ENCODE measurements at places on chromosomes 5 and 9.

- H3K27me3 ChIP-seq: no peaks in the 10 kb centered on the region
- no peak overlapping the region for H3K4me3 ChIP-seq
- H3K36me3 ChIP-seq: no peaks in the 10 kb centered on the region
- H3K4me1 ChIP-seq: no peaks in the 10 kb centered on the region
Observed at GRCh38 chr5:165055476-165055875, 1550.1 kb downstream of the MAT2B start.

- H3K4me1 ChIP-seq: peaks cover 2% of the 10 kb centered on the region
- H3K27ac ChIP-seq: no peak overlapping the region
- no peak for DNase-seq
- no peak overlapping the region for H3K4me3 ChIP-seq
Observed at GRCh38 chr9:134635351-134636148, 6.1 kb upstream of the COL5A1 start.

DNA sequence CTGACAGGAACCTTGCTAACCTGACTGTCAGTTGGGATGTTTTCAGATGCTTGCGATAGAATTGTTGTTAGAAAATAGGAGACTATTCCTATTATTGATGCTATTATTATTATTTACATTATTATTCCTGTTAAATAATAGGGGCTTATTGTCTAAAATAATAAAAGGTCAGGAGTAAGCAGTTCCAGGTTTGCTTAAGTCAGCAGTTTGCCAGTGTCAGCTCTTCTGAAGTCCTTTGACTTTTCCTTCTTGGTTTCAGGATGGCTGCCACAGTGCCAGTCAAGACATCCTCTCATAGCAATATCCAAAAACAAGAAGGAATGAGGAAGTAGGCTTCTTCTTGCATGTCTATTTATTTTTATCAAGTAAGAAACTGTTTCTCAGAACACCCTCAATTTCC is 141.7 kb upstream of the MARCHF11 start:
- H3K27me3 ChIP-seq: no peaks in the 10 kb centered on the region
- H3K27ac ChIP-seq: no peak overlapping the region
- DNase-seq: no peak
- no peaks in the 10 kb centered on the region for H3K4me1 ChIP-seq

GRCh38 chr5:89723907-89724306 is 685.6 kb downstream of the CETN3 start:
- peak; percentile 38 for DNase-seq
- no peak overlapping the region for H3K27ac ChIP-seq
- H3K4me3 ChIP-seq: no peak overlapping the region
- peaks cover 21% of the 10 kb centered on the region for H3K4me1 ChIP-seq
- H3K27me3 ChIP-seq: no peaks in the 10 kb centered on the region
- H3K36me3 ChIP-seq: no peaks in the 10 kb centered on the region

GRCh38 chr9:126617823-126618165 is 4.1 kb downstream of the LMX1B start:
- DNase-seq: no peak
- H3K27ac ChIP-seq: no peak overlapping the region
- no peaks in the 10 kb centered on the region for H3K4me1 ChIP-seq
- no peaks in the 10 kb centered on the region for H3K36me3 ChIP-seq

DNA sequence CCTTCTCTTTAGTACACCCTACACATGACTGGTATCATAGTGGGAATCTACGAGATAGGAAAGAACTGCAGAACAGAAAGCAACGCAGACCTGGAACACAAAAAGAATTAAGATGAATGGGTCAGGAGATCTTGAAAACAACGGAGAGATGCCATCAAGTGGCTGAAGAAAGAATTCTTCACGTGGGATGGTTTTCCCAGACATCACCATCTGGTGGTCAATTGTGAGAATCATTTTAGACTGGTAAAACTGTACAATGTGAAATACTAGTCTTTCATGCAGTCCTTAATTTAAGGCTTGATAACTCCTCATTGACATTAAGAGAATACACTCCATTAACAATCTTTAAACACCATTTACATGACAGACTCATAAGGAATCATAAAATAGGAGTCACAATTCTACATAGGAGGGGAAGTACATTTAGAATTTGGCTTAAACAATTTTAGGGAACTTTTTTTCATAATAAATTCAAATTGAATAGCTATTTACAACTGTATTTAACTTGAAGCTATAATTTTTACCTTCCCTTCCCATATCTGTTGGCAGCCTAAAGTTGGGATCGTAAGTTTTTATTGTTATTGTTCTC is 128.4 kb upstream of the TRPM3 start:
- H3K36me3 ChIP-seq: no peaks in the 10 kb centered on the region
- H3K4me3 ChIP-seq: no peak overlapping the region
- H3K27ac ChIP-seq: no peak overlapping the region
- no peaks in the 10 kb centered on the region for H3K4me1 ChIP-seq
- peaks cover 3% of the 10 kb centered on the region for H3K27me3 ChIP-seq

GRCh38 chr9:129182625-129183494 is 4.8 kb upstream of the IER5L start:
- H3K27me3 ChIP-seq: no peaks in the 10 kb centered on the region
- no peaks in the 10 kb centered on the region for H3K36me3 ChIP-seq
- no peaks in the 10 kb centered on the region for H3K4me1 ChIP-seq
- H3K4me3 ChIP-seq: no peak overlapping the region

- H3K36me3 ChIP-seq: no peaks in the 10 kb centered on the region
- no peaks in the 10 kb centered on the region for H3K4me1 ChIP-seq
- no peak overlapping the region for H3K4me3 ChIP-seq
- no peaks in the 10 kb centered on the region for H3K27me3 ChIP-seq
- no peak overlapping the region for H3K27ac ChIP-seq
Observed at GRCh38 chr9:91935805-91936514, 14.1 kb downstream of the ROR2 start.

- no peak overlapping the region for H3K27ac ChIP-seq
- H3K4me3 ChIP-seq: no peak overlapping the region
- DNase-seq: no peak
- no peaks in the 10 kb centered on the region for H3K36me3 ChIP-seq
Observed at GRCh38 chr5:16009256-16009655, 170.3 kb downstream of the MARCHF11 start.

- H3K27ac ChIP-seq: peak overlapping the region; percentile 45
- H3K36me3 ChIP-seq: no peaks in the 10 kb centered on the region
- peak overlapping the region; percentile 25 for H3K4me3 ChIP-seq
Observed at GRCh38 chr5:10601246-10602030, 37.6 kb downstream of the ANKRD33B start.

GRCh38 chr9:70110194-70111041 is 66.8 kb downstream of the MAMDC2 start:
- no peak overlapping the region for H3K4me3 ChIP-seq
- H3K36me3 ChIP-seq: no peaks in the 10 kb centered on the region
- DNase-seq: no peak
- H3K27ac ChIP-seq: no peak overlapping the region

DNA sequence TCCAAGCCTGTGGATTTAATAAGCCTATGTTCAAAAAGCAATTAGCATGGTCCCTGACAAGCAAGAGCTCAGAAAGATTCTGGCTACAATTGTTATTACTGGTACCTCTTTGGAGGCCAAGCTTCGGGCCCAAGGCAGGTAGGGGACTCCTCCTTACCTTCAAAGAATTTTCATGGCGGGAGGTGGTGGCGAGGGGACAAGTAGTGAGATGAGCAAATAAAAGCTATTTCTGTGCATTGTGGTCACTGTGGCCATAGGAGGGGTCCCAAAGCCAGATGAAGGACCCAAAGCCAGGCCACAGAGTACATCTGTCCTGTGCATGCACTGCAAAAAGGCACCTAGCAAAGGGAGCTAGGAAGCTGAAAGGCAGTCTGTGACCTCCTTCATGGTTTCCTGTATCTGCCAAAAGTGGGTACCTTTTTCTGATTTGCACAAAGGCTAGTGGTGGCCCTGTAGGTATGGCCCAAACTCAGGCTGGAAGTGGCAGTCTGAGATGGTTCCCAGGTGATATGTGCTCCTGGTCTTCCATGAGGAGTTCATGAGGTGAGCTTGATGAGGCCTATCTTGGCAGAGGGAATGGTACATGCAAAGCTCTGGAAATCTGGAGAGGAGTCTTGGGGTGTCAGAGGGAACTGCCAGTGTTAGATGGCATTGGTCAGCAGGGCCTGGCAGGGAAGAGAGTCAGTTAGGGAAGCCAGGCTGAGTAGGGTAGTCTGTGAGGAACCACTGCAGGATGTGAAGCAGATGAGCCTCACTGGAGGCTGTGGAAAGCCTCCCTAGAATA is 3.3 kb upstream of the CXXC5 start:
- no peaks in the 10 kb centered on the region for H3K27me3 ChIP-seq
- DNase-seq: no peak
- no peak overlapping the region for H3K27ac ChIP-seq
- no peak overlapping the region for H3K4me3 ChIP-seq
- H3K36me3 ChIP-seq: no peaks in the 10 kb centered on the region
- 0 out of 2 replicates have a peak, but pooled peaks cover 7% of the 10 kb centered on the region for H3K4me1 ChIP-seq

DNA sequence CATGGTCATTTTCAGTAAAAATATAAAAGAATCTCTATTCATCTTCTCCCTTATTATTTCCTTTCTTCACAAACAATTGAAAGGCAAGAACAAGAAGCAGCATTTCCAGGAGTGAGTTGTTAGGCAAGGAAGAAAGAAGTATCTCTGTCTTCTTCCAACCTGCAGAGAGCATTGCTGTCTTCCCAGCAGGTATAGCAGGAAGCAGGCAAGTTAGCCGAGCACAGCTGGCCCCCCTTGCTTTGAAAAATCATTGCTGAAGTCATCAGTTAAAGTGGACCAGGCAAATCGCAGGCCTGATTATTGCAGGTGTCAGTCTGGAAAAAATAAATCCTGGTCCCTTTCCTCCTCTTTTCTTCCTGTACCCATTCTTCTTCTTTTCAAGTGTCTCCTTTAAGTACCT is 353.1 kb upstream of the BRINP1 start:
- H3K36me3 ChIP-seq: no peaks in the 10 kb centered on the region
- no peak overlapping the region for H3K4me3 ChIP-seq
- no peaks in the 10 kb centered on the region for H3K27me3 ChIP-seq
- no peaks in the 10 kb centered on the region for H3K4me1 ChIP-seq
- H3K27ac ChIP-seq: no peak overlapping the region
- DNase-seq: no peak

GRCh38 chr9:125497478-125497877 is 209.5 kb downstream of the MAPKAP1 start:
- H3K4me1 ChIP-seq: peaks cover 17% of the 10 kb centered on the region
- H3K36me3 ChIP-seq: no peaks in the 10 kb centered on the region
- no peak overlapping the region for H3K4me3 ChIP-seq
- DNase-seq: no peak
- H3K27ac ChIP-seq: no peak overlapping the region
- H3K27me3 ChIP-seq: no peaks in the 10 kb centered on the region

GRCh38 chr5:56405116-56405908 is 172.2 kb upstream of the ANKRD55 start:
- H3K36me3 ChIP-seq: no peaks in the 10 kb centered on the region
- peaks cover 11% of the 10 kb centered on the region for H3K4me1 ChIP-seq
- H3K4me3 ChIP-seq: no peak overlapping the region
- H3K27me3 ChIP-seq: no peaks in the 10 kb centered on the region
- DNase-seq: no peak

- peak; percentile 36 for DNase-seq
- peaks cover 7% of the 10 kb centered on the region for H3K4me1 ChIP-seq
- H3K27me3 ChIP-seq: 0 out of 2 replicates have a peak, but pooled peaks cover 7% of the 10 kb centered on the region
- H3K36me3 ChIP-seq: no peaks in the 10 kb centered on the region
- H3K4me3 ChIP-seq: 0 out of 2 replicates have a peak overlapping the region, but pooled peaks have one; percentile 11
Observed at GRCh38 chr5:64659289-64659688, 31.0 kb upstream of the SHISAL2B start.

DNA sequence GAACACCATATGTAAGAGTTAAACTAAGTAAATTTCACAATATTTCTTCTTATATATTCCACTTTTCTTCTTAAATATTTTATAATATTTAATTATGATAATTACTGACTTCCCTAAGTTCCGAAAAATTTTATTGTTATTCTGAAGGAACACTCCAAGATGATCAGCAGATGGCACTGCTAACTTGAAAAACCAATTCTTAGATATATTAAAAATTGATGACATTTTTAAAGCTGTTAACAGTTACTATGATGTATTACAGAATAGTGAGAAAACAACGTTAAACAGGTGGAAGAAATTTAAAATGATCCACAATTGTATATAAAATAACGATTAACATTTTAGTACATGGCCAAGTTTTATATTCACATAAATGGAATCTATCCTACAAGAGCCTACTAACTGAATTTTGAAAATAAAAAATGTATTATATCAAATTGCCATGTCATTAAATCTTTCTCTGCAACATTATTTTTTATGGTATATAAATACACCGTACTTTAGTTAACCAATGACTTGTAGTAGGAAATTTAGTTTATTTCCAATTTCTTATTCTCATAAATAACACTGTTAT is 30.1 kb upstream of the MUSK start:
- H3K27me3 ChIP-seq: no peaks in the 10 kb centered on the region
- H3K27ac ChIP-seq: no peak overlapping the region
- no peak overlapping the region for H3K4me3 ChIP-seq
- DNase-seq: peak; percentile 67
- H3K36me3 ChIP-seq: peaks cover 9% of the 10 kb centered on the region

GRCh38 chr5:74889523-74890105 is 23.4 kb upstream of the FAM169A start:
- H3K4me1 ChIP-seq: no peaks in the 10 kb centered on the region
- DNase-seq: no peak
- no peaks in the 10 kb centered on the region for H3K36me3 ChIP-seq
- no peaks in the 10 kb centered on the region for H3K27me3 ChIP-seq

- H3K36me3 ChIP-seq: no peaks in the 10 kb centered on the region
- no peaks in the 10 kb centered on the region for H3K27me3 ChIP-seq
- H3K27ac ChIP-seq: no peak overlapping the region
- H3K4me3 ChIP-seq: no peak overlapping the region
- no peak for DNase-seq
- 0 out of 2 replicates have a peak, but pooled peaks cover 9% of the 10 kb centered on the region for H3K4me1 ChIP-seq
Observed at GRCh38 chr5:89573345-89573744, 690.4 kb upstream of the MEF2C start.
